ENCODE measurements at places on chromosomes 4 and X. TPM values are rescaled to one million over a fixed set of nuclear protein-coding genes. Genes with fewer than 3 reads are reported as not detected.

GRCh38 chr4:123478859-123479345 is 82.3 kb downstream of the SPRY1 start:
- H3K4me3 ChIP-seq: no peak overlapping the region
- no peaks in the 10 kb centered on the region for H3K27me3 ChIP-seq
- H3K36me3 ChIP-seq: no peaks in the 10 kb centered on the region
- H3K27ac ChIP-seq: no peak overlapping the region
- H3K4me1 ChIP-seq: peaks cover 15% of the 10 kb centered on the region
- peak; percentile 32 for DNase-seq

- H3K27ac ChIP-seq: no peak overlapping the region
- no peaks in the 10 kb centered on the region for H3K36me3 ChIP-seq
- DNase-seq: no peak
- no peak overlapping the region for H3K4me3 ChIP-seq
- H3K4me1 ChIP-seq: no peaks in the 10 kb centered on the region
- no peaks in the 10 kb centered on the region for H3K27me3 ChIP-seq
Measured at GRCh38 chrX:135543172-135543571, 22.7 kb downstream of the INTS6L start.

DNA sequence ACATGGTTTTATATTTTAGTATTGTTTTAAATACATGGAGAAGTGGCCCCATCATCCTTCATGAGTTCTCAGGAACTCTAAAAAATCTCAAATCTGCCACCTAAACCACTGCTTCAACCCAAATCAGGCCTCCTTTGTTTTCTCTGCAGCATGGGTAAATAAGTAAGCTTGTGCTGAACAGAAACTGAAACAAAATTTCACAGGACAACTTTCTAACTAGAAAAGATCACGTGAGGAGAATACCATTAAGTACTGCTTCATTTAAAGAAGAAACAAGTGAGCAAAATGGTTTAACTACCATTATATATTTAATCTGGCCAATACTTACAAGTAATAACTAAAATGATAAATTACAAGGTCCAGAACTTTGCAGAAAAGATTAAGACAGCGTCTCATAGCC is 2.5 kb downstream of the ARAP2 start:
- H3K27me3 ChIP-seq: peaks cover 9% of the 10 kb centered on the region
- no peak overlapping the region for H3K4me3 ChIP-seq
- no peak for DNase-seq
- no peak overlapping the region for H3K27ac ChIP-seq
- H3K36me3 ChIP-seq: no peaks in the 10 kb centered on the region

DNA sequence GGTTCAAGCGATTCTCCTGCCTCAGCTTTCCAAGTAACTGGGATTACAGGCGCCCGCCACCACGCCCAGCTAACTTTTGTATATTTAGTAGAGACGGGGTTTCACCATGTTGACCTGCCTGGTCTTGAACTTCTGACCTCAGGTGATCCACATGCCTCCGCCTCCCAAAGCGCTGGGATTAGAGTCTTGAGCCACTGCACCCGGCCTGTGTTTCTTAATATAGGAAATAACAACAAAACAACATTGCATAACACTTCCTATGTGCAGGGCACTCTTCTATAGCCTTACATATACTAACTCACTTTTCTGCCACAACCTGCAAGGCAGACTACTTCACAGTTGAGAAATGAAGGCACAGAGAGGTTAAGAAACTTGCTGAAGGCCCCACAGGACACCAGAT is 12.8 kb upstream of the TMEM131L start:
- no peaks in the 10 kb centered on the region for H3K27me3 ChIP-seq
- peaks cover 2% of the 10 kb centered on the region for H3K4me1 ChIP-seq
- H3K27ac ChIP-seq: no peak overlapping the region
- H3K36me3 ChIP-seq: no peaks in the 10 kb centered on the region
- DNase-seq: no peak
- H3K4me3 ChIP-seq: no peak overlapping the region

The GAB3 gene
- 0.03 TPM for total RNA-seq

GRCh38 chr4:183906739-183907651 is 1.9 kb downstream of the STOX2 start:
- peak; percentile 49 for DNase-seq
- H3K27ac ChIP-seq: peak overlapping the region; percentile 46
- H3K4me1 ChIP-seq: no peaks in the 10 kb centered on the region
- peak overlapping the region; percentile 77 for H3K4me3 ChIP-seq
- H3K36me3 ChIP-seq: no peaks in the 10 kb centered on the region

DNA sequence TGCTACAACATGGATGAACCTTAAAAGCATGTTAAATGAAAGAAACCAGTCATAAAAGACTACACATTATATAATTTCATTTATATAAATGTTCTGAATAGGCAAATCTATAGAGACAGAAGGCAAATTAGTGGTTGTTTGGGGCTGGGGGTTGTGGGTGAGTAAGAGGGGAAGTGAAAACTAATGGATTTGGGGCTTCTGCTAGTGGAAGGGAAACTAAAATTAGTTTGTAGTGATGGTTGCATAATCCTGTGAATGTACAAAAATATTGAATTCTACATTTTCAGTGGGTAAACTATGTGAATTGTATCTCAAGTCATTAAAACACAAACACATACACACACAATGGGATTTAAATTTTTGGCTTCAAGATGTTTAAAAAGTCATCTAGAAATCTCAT is 25.4 kb upstream of the LIMCH1 start:
- H3K36me3 ChIP-seq: peaks cover 5% of the 10 kb centered on the region
- DNase-seq: no peak
- no peak overlapping the region for H3K27ac ChIP-seq
- H3K27me3 ChIP-seq: no peaks in the 10 kb centered on the region

GRCh38 chrX:19517965-19518364 is 2.7 kb upstream of the MAP3K15 start:
- no peaks in the 10 kb centered on the region for H3K4me1 ChIP-seq
- H3K27ac ChIP-seq: no peak overlapping the region
- no peak for DNase-seq
- H3K27me3 ChIP-seq: no peaks in the 10 kb centered on the region
- H3K36me3 ChIP-seq: no peaks in the 10 kb centered on the region

DNA sequence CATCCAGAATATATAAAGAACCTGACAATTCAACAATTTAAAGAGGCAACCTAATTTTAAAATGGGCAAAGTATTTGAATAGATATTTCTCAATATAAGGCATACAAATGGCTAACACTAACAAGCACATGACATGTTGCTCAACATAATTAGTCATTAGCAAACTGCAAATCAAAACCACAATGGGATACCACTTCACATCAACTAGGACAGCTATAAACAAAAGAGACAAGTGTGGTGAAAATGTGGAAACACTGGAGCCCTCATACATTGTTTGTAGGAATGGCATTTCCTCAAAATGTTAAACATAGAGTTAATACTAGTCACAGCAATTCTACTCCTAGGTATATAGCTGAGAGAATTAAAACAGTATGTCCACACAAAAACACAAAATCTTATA is 96.7 kb downstream of the CORIN start:
- DNase-seq: no peak
- no peaks in the 10 kb centered on the region for H3K4me1 ChIP-seq

The GPRIN3 gene
- 0.12 TPM for total RNA-seq

The GYG2 gene
- total RNA-seq: 14.4 TPM

- no peaks in the 10 kb centered on the region for H3K27me3 ChIP-seq
- no peak overlapping the region for H3K27ac ChIP-seq
- H3K4me1 ChIP-seq: no peaks in the 10 kb centered on the region
- H3K36me3 ChIP-seq: no peaks in the 10 kb centered on the region
- H3K4me3 ChIP-seq: no peak overlapping the region
- DNase-seq: peak; percentile 13
Measured at GRCh38 chr4:184061582-184061981, 156.1 kb downstream of the ENPP6 start.

GRCh38 chr4:182897601-182898478 is 19.3 kb downstream of the DCTD start:
- H3K4me1 ChIP-seq: no peaks in the 10 kb centered on the region
- no peak overlapping the region for H3K4me3 ChIP-seq
- DNase-seq: no peak
- H3K27ac ChIP-seq: no peak overlapping the region
- H3K27me3 ChIP-seq: no peaks in the 10 kb centered on the region
- peaks cover 7% of the 10 kb centered on the region for H3K36me3 ChIP-seq

DNA sequence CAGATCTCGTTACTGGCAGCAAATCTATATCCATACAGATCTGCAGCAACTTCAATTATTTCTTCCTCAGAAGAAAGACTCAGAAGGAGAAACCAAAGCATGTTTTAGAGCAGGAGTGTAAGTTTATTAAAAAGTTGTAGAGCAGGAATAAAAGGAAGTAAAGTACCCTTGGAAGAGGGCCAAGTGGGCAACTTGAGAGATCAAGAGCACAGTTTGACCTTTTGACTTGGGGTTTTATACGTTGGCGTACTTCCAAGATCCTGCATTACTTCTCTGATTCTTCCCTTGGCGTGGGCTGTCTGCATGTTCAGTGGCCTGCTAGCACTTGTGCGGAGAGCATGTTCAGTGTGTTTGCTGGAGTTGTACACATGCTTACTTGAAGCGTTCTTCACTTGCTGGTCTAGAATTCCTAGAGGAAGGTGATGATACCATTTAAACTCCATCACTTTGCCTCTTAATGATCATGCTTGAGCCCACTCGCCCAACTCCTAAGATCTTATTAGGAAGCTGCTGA is 1114.7 kb upstream of the PABPC4L start:
- H3K36me3 ChIP-seq: no peaks in the 10 kb centered on the region
- H3K4me1 ChIP-seq: no peaks in the 10 kb centered on the region
- H3K27me3 ChIP-seq: no peaks in the 10 kb centered on the region
- H3K4me3 ChIP-seq: no peak overlapping the region

The FMR1NB gene
- not detected for total RNA-seq

DNA sequence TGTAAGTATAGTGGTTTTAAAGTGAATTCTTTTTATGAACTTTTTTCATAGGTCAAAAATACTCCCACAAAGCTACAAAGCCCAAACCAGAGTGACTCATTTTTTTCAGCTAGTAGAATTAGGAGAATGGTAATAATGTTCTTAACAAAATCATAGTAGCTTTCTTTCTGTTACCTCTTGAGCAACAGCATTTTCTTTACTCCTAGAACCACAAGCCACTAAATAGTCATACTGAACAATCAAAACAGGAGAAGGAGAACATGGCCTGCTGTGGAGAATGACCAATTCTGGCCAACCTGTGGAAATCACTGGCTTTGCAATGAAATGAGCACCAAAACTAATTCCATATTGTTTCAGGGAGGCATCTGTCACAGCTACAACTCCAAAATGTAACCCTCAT is 112.9 kb downstream of the AMMECR1 start:
- H3K27ac ChIP-seq: no peak overlapping the region
- no peak for DNase-seq
- no peaks in the 10 kb centered on the region for H3K36me3 ChIP-seq
- no peak overlapping the region for H3K4me3 ChIP-seq
- no peaks in the 10 kb centered on the region for H3K4me1 ChIP-seq

The PAGE1 gene
- total RNA-seq: not detected

- no peak overlapping the region for H3K4me3 ChIP-seq
- no peak overlapping the region for H3K27ac ChIP-seq
- no peaks in the 10 kb centered on the region for H3K36me3 ChIP-seq
- DNase-seq: no peak
- H3K27me3 ChIP-seq: no peaks in the 10 kb centered on the region
- H3K4me1 ChIP-seq: no peaks in the 10 kb centered on the region
Measured at GRCh38 chr4:30586850-30587249, 133.3 kb upstream of the PCDH7 start.

- H3K4me1 ChIP-seq: no peaks in the 10 kb centered on the region
- H3K36me3 ChIP-seq: no peaks in the 10 kb centered on the region
- DNase-seq: no peak
- no peak overlapping the region for H3K4me3 ChIP-seq
Measured at GRCh38 chr4:98680806-98681205, 22.4 kb upstream of the TSPAN5 start.

Measured in SJCRH30 (cell line).